ENCODE measurements at places on chromosomes 2 and 18.

- DNase-seq, result no peak
These were observed 446.8 kb upstream of the GCFC2 start for GRCh38 chr2:76157531-76157930.

DNA sequence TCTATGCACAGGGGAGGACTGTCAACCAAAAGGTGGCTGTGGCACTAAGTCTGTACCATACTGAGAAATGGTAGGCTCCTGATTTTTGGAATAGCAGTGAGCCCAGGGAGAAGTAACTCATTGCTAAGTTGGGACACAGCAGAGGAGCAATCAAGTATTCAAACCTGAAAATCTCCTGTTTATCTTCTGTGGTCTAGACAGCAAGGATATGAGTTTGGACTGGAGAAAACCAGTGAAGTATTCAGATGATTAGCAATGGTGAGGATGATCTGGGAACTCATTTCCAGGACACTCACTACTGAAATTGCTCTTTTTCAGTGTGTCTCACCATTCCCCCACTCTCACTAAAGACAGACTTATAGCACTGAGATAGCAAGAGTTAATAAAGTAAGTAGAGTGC, 112.0 kb downstream of the GULP1 start:
- DNase-seq, result no peak

GRCh38 chr2:159251296-159252173, 35.0 kb downstream of the WDSUB1 start:
- DNase-seq, result no peak

GRCh38 chr2:102975996-102976975, 214.5 kb downstream of the TMEM182 start:
- DNase-seq, result no peak

DNA sequence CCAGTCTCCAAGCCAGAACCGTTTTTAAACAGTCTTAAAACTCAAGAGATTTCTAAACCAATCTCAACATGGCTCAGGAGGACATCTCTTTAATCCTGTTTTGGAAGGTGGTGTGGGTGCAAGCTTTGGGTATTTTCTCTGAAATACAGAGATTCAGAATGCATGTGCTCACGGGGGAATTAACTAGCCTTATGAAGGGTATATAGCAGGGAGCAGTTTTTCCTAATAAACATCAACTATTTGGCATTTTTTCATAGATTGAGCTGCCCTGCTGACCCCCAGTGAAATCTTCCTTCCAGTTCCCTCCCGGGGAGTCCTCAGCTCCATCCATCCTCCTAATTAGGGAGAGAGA, 122.6 kb downstream of the SMAD7 start:
- DNase-seq, result no peak

DNA sequence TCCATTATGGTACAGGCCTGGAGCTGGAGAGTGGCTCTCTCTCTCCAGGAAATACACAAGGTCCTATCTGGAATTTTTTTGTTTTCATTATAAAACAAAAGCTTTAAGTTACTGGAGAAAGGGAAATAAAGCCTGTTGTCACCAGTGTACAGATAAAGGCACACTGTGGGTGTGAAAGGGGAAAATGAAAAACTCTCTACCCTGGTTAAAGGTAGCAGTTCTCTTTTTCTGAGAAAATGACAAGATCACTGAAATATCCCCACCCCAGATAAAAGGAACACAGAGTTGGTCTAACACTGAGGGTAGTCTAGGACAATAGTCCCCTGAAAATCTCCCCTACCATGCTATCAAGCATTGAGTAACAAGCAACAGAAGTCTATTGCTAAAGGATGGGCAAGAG, 438.7 kb downstream of the MBD2 start:
- DNase-seq, result no peak

GRCh38 chr2:192585418-192585817, 390.7 kb upstream of the TMEFF2 start:
- no peak for DNase-seq

DNA sequence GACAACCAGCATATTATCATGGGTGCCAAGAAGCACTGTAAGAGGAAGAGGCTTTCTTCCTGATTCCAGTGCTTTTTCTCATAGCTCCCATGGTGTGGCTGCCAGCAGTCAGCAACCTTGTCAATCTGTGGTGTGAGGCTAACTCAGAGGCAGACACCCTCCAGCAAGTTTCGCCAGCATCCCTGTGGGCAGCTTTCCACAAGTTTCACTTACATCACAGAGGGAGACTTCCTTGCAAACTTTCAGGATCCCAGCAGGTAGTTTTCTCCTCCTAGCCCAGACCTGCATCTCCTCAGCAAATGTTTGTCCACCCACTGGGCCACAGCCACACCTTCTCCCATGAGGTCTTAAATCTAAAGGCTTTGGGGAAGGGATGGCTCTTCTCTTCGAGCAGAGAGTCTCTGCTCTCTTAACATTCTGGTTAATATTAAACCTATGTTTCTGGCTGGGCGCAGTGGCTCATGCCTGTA, 9.1 kb downstream of the DNAH7 start:
- no peak for DNase-seq

DNA sequence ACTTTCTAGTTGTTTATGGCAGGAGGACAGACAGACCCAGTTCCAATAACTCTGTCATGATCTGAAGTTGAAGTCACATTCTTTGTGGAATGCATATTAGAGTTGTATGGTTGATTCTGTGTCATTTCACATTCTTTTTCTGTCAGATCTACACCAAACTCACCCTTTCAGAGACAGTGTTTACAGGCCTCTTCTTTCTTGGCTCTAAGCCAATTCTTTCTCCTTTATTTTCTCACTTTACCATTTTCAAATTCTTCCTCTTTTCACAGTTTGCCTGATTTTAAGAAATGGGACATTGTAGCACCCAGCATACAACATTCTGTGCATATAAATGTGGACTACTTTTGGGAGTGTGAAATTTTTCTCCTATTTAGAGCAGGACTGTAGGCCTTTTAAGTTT, 103.7 kb downstream of the CCDC85A start:
- DNase-seq, result no peak

All from stimulated activated CD4-positive, alpha-beta T cell treated with anti-CD3 and anti-CD28 coated beads, Interleukin-4, amount 100 ng/mL, for 4 hours (primary cell).